Stimulated activated CD8-positive, alpha-beta memory T cell treated with anti-CD3 and anti-CD28 coated beads, Interleukin-15, amount 100 ng/mL, for 24 hours (primary cell): ENCODE measurements at places on chromosomes 2 and 18.

GRCh38 chr2:118902266-118903028 is 39.5 kb upstream of the MARCO start:
- no peak for DNase-seq

GRCh38 chr2:104876606-104877570 is 23.0 kb downstream of the POU3F3 start:
- no peak for DNase-seq

DNA sequence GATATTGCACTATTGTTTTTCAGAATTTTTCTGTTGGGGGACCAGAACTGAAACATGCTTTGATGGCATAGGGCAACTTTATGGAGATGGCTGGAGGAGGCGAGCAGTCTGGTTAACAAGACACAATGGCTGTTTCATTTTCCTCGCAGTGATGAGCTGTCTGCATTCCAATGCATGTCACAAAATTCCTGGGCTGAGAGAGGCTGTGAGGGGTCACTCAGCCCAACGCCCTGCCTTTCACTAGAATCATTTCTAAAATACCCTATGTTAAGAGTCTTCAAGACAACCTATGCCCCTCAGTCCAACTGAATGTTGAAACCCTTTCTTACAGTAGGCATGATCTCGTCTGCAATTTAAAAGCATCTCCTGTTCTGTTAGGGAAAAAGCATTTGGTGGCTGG is 1090.0 kb downstream of the BCL11A start:
- no peak for DNase-seq

GRCh38 chr2:105487142-105488069 is 88.6 kb upstream of the FHL2 start:
- no peak for DNase-seq
